Fibroblast of villous mesenchyme (primary cell): ENCODE measurements at places on chromosomes 16 and 17. TPM values are rescaled to one million over a fixed set of nuclear protein-coding genes. Genes with fewer than 3 reads are reported as not detected.

CHST4 gene
- total RNA-seq = not detected in 2 replicates

NTN1 gene
- total RNA-seq = under 0.01 TPM in 2 replicates

ZNF286A gene
- total RNA-seq = 42.3 and 50.6 TPM in 2 replicates

OR1A1 gene
- not detected in 2 replicates for total RNA-seq

ATXN1L gene
- total RNA-seq = 15.1 and 15.5 TPM in 2 replicates

LRRC75A gene
- total RNA-seq = 0.32 and 2.6 TPM in 2 replicates

SYT17 gene
- total RNA-seq = under 0.01 TPM in 2 replicates

MT1G gene
- total RNA-seq = not detected in 2 replicates

KRT20 gene
- total RNA-seq = not detected in 2 replicates

GSG1L gene
- not detected in 2 replicates for total RNA-seq

PKMYT1 gene
- total RNA-seq = 6.9 and 8.4 TPM in 2 replicates

ESRP2 gene
- under 0.01 and 0.86 TPM in 2 replicates for total RNA-seq

KCNH6 gene
- total RNA-seq = under 0.01 TPM in 1 of 2 replicates, not detected in the other

AXIN2 gene
- total RNA-seq = 1.3 and 1.9 TPM in 2 replicates

RGS9 gene
- 2.2 and 2.6 TPM in 2 replicates for total RNA-seq

OR3A3 gene
- total RNA-seq = not detected in 2 replicates

C1QTNF8 gene
- total RNA-seq = not detected in 2 replicates

CCDC144A gene
- 10.3 and 13.8 TPM in 2 replicates for total RNA-seq

CYBA gene
- 152 and 167 TPM in 2 replicates for total RNA-seq

CPSF4L gene
- total RNA-seq = not detected in 2 replicates

GLIS2 gene
- total RNA-seq = 4.3 and 4.8 TPM in 2 replicates

CCDC78 gene
- 1.3 and 3.2 TPM in 2 replicates for total RNA-seq

FN3K gene
- total RNA-seq = 2.2 and 2.9 TPM in 2 replicates

NPB gene
- total RNA-seq = 0.43 and 0.64 TPM in 2 replicates

C17orf107 gene
- 3.5 and 3.9 TPM in 2 replicates for total RNA-seq

SLC5A11 gene
- total RNA-seq = under 0.01 TPM in 1 of 2 replicates, not detected in the other

KANSL1 gene
- 126 and 171 TPM in 2 replicates for total RNA-seq

KCNJ18 gene
- not detected in 2 replicates for total RNA-seq

MMP15 gene
- total RNA-seq = 2.6 and 2.9 TPM in 2 replicates

OR1D2 gene
- total RNA-seq = not detected in 2 replicates

ABCA9 gene
- 2.2 and 2.3 TPM in 2 replicates for total RNA-seq

CEMP1 gene
- not detected in 2 replicates for total RNA-seq
